ENCODE measurements at places on chromosomes 6 and 20.

DNA sequence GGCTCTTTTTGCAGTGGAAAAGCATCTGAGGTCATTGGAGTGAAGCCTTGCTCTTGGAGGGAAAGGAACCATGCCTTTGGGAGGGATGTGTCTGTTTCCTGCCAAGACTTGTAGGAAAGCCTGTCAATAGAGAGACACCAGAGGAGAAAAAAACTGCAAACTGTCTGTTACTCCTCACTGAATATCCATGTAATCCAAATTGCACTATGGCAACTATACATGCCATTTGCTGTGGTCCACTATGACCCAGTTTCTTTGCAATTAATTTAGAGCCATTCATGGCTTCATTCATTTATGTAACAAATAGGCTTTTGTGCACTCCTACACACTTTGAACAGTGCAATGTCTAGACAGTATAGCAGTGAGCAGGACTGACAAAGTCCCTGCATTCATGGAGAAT, 296.5 kb downstream of the SLC35F1 start:
- DNase-seq, result no peak

GRCh38 chr20:6074145-6074561, 20.3 kb upstream of the LRRN4 start:
- DNase-seq, result no peak

GRCh38 chr20:11338496-11339306, 579.0 kb upstream of the BTBD3 start:
- DNase-seq, result no peak

DNA sequence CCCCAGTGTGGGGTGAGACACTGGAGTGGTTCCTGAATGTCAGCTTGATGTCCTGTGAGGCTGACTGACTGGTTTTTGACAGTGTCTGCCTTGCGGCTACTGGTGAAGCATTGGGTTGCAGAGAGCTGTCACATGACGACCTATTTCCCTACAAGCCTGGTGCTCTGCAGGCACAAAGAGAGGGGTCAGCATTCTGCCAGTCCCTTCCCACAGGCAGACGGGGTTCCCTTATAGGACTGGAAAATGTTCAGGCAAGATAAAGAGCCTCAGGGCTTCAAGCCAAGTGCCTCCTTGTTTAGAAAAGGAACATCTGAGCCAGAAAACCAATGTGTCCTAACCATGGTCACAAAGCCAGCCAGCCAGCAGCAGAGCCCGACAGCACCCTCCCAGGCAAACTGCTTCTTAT, 11.0 kb downstream of the LY86 start:
- no peak for DNase-seq
